ENCODE measurements at places on chromosomes 4 and X.
A peak's percentile ranks its signal among the peaks of the same experiment; 100 is the strongest.

GRCh38 chr4:124530464-124531077 lies 182.0 kb downstream of the ANKRD50 start:
- no peak for DNase-seq

DNA sequence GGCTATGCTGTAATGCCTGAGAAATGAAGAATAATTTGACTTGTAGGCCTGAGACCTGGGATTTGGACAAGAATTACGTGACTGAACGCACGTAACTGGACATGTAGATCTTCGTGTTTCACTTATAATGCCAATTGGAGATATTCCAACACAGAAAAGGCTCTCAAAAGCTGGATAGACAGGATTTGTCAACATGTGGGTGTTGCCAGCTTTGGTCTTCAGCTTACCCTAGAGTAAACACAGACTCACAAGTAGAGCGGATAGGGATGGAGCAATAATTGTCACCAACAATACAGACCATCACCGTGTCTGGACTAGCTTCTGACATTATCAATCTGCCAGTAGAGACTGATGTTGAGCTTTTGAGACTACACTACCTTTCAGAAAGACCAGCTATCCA lies 1511.0 kb upstream of the ADGRL3 start:
- no peak for DNase-seq

DNA sequence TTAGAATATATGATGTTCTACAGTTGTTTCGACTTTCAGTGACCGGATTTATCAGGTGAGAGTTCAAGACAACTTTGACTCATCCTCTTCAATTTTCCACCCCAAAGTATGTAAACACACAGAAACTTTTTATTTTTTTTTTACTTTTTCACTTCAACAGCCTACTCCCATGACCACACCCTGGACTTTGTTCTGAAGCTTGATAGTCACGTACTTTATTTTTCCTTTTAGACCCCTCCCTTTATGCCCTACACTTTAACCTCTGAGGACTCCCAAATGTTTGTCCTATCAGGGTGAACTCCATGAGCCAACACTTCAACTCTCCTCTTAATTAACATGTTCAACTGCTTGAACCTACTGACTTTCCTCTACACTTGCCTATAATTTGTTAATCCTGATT lies 2.5 kb upstream of the DDX60 start:
- DNase-seq: no peak

DNA sequence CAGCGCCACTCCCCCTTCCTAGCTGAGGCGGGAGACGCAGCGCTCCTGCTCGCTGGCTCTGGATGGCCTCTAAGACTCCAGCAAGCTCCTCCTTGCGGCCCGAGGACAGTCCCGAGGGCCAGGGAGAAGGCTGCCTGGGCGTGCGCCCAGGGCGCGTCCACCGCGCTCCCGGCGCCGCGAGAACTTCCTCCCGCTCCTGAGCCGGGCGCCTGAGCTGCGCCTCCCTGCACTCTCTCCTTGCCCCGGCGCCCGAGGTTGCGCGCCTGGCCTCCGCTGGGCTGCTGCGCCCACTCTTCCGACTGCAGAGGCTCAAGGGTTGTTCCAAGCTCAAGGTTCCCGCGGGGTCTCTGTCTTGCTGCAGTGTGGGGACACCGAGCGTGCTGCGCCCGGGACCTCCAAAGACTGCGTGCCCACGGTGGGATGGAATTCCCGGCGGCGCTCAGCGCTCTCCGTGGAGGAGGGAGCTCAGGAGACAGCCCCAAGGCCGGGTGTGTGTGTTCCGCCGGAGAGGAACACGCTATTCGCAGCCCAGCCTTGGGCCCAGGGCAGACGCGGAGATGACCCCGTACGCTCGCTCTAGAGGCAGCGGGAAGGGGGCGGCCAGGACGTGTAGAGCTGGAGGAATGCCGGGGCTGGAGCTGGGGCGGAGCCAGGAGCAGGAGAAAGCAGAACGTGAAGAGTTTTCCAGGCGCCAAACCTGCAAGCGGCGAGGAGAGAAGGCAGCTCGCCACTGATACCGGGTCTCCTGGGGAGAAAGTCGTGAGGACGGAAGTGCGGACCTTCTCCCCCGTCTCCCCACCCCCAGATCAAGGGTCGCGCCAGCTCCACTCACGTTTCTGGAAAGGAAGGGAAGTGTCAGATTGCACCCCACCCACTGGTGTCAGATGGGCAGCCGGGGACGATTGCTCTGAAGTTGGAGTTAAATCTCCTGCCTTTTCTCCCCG lies at the start of gene ARHGAP6:
ARHGAP6 (minus strand) TSS at position 753 of the 944 bp plus-strand sequence. CDS start 1,092 bp downstream, outside the sequence.
- DNase-seq: peak; percentile 62

DNA sequence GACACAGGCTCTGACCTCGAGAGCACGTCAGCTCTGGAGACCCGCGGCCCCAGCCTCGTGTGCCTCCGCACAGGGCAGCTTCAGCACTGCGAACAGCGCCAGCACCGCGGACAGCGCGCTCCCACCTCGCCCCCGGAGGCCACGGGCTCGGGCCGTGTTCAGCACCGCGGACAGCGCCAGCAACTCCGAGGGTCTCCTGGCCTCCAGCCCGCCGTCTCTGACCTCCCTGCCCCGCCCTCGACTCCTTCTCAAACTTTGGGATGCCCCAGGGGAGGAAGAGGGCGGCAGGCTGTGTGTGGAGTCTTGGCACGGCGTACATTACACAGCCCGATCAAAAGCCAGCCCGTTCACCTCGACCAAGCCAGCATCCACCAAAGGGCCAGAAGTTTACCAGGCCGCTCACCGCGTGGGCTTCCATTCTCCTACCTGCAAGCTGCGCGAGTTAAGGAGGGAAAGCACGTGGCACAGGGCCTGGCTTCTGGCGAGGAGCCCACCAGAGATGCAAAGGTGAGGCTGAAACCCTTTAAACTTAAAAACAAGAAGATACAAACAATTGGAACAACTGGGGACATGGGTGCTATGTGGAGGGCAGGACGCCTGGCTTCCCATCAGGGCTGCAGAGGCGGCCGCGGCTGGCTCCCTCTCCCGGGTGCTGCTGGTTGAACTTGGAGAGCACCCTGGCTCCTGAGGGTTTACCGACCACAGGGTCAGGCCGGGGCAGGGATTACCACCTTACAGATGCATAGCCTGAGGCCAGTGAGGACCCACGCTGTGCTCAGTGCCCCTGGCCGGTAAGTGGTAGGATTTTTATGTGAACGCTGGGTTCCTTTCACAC lies 4.5 kb upstream of the NKX1-1 start:
- peak; percentile 55 for DNase-seq

GRCh38 chrX:131073607-131074006 lies 15.5 kb downstream of the ARHGAP36 start:
- no peak for DNase-seq

DNA sequence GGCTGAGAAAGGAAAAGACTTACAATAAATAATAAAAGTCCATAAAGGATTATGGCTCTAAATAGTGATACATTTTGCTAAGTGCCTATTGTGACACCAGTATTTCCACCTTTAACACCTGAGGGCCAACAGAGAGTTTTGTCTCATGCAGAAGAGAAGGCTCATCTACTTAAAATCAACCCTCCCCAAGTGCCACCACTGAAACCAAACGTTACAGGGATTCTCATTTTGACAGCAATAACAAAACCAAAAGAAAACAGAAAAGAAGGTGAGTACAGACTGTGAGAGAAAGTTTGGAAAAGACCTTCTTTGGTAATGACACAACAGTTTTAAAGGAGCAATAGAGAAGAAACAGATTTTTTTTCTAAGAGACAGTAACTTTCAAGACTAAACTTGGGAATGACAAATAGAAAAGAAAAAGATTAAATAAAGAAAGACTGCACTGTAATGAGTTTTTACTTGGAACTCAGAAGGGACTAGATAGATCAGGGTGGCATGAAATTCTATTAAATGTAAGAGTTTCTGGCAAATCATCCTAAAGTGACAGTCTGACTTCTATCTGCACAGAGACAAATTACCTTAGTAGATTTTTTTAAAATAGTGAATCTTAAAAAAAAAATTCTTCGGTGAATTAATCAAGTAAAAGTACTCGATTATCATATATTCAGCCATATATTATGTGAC lies 109.7 kb downstream of the ZNF827 start:
- no peak for DNase-seq

DNA sequence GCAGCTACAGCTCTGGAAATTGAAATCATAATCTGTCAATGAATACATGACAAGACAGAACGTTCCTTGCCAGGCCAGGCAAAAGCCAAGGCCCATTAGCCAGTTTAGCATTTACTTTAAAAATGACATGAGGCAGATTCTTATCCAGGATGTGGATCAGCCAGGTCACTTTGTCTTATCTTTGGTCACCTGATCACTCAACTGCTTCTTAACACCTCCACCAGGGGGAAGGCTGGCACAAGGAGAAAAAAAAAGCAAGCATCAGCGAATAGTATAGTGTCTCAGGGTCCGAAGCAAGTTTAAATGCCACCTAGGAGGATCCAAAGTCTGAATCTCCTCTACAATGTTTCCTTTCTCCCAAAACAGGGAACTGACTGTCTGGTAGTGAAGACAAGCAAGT lies 18.8 kb downstream of the ATP1B4 start:
- DNase-seq: peak; percentile 6

Measured in fibroblast of pulmonary artery (primary cell).